Stimulated activated CD4-positive, alpha-beta T cell treated with anti-CD3 and anti-CD28 coated beads, Interleukin-12 subunit alpha, Interleukin-12 subunit beta, amount 100 ng/mL, for 48 hours (primary cell): ENCODE measurements at places on chromosomes 2 and 18.

- DNase-seq, result no peak
These were observed 57.2 kb downstream of the LIPG start for GRCh38 chr18:49618742-49619681.

DNA sequence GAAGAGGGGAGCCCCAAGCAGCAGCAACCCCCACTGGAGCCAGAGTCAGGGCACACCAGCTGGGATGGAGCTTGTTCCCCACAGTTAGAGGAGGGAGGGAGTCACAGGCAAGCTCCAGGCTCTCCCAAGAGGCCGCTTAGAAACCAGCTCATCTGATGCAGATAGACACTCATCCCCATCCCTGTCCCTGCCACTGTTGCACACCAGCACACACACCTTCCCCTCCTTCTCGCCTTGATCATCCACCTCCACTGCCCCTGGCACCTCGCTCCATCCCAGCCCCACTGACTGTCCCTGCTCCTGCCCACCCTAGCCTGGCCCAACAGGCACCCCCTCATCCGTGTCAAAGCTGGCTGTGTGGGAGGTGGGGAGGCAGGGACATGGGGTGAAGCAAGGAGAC lies 1.5 kb upstream of the RUFY4 start:
- no peak for DNase-seq

DNA sequence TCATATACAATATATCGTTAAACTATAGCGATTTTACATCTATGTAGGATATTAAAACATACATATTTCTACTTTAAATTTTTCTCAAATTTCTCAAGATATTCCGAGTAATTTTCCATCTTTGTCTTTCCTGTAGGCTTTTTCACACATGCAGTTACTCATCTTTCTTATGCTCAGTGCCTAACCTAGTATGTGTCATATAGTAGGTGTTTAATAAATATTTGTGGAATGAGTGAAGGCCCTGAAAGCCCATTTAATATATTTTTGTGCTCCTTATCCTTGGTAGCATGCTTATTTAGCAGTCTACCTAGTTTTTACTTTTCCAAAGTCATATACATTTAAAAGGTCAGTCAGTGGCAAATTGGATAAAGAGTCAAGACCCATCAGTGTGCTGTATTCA lies 67.3 kb downstream of the ITGB6 start:
- no peak for DNase-seq

- no peak for DNase-seq
These were observed 61.3 kb downstream of the PMAIP1 start for GRCh38 chr18:59961070-59961469.

GRCh38 chr18:77110400-77110799 lies 22.2 kb downstream of the MBP start:
- DNase-seq, result no peak

DNA sequence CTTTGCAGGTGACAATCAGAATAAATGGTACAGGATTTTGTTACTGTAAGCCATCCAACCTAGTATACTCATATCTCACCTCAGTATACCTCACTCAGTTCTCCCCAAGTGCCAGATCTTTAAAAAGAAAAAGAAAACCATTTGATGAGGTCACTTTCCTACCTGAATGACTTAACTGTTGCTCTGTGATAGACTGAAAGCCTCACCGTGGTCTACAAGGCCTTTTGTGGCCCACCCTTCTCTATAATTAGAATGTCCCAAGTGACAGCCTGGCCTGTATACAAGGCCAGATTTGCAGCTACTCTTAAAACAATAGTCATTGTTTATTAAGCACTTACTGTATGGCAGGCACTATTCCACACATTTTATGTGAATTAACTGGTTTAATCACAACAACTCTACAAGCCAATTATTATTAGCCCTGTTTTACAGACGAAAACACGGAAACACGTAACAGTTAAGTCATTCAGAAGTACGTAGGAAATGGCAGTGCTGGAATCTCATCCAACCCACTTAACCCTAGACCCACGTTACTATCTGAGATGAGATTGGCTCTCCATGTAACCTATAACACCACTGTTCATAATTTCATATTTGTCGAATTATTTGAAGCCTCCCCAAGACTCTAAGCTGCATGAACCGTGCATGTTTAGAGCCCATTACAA lies 28.3 kb downstream of the PKP4 start:
- no peak for DNase-seq

DNA sequence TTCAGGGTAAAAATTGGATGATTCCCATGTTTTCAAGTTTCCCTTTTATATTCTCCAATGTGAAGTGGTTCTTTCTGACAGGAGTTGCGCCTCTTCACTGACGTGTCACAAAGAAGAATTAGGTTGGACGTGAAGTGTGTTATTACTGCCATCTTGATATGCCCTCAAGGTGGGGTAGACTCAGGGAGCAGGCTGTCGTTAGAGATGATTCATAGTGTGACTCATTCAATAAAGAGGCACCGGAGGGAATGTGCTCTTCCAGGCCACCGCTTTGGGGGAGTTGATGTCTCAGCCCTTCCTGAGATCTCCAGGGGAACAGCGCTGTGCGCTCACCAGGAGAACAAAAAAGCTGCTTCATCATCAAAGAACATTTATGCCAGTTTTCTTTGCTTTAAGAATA lies 3.6 kb upstream of the DGKD start:
- DNase-seq, result no peak

DNA sequence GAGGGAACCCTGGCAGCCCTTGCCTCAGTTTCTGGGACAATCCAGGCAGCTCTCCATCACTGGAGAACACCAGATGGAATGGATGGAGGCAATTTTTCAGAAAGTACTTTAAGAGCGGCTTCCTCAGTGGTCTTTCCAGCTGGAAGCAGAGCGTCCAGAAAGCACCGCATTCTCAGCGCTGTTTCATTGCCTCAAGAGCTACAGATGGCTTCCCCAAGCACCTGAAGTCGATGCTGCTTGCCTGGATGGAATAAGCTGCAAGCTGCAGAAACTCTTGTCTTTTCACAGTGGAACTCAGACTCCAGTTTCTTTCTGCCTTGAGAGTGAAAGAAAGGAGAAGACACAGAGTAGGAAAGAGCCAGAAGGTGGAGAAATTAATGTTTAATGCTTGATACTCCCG lies 766.9 kb downstream of the TDRD15 start:
- no peak for DNase-seq

DNA sequence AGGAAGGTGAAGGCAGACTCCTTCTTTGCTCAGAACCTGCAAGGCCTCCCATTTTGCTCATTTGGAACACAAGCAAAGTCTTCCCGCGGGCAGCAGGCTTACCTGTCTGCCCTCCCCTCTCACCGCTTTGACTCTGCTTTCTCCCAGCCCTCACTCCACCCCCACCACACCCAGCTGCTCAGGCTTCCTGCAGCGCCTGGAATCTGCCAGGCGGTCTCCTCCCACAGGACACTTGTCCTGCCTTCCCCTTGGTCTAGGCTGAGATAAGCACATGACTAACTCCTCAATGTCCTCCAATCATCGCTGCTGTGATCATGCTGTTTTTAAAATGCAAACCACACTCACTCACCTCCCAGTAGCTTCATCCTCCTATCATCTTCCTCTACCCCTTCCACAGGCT lies 430.0 kb downstream of the ZNF516 start:
- DNase-seq, result no peak

DNA sequence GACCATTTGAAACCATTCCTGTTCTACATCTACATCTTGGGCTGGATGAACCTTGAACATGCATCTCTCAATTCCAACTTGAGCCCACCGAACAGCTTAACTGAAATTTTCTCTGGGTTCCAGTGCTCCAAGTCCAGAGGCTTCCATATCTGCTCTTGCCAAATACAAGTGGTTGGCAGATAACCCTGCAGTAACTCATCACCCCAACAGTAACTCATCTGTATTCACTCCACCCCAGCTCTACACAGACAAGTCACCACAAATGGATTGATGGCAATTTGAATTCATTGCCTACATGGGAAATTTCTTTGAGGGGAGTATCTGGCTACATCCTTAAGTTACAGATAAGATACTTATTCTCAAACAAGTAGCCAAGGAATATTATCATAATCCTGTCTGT lies 502.4 kb upstream of the TNP1 start:
- DNase-seq, result no peak

DNA sequence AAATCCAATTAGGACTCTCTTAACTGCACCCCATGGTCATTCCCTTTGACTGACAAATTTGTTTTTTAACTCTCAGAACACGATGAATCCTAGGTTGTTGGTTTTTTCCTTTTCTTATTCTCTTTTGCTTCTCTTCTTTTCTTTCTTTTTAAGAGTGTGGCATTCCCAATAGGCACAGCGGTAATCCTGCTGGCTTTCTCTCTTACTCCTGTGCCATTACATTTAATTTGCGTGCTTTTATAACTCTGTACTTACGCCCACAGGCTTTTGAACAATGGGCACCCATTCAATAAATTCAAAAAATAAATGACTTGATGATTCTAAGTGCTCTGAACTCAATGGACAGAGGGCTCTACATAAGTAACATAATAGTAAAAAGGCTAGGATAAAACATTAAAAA lies 189.0 kb upstream of the SMAD7 start:
- no peak for DNase-seq

- DNase-seq, result peak; percentile 61
These were observed 1.1 kb downstream of the HK2 start for GRCh38 chr2:74834792-74835755.

- DNase-seq, result no peak
These were observed 146.4 kb downstream of the FTCDNL1 start for GRCh38 chr2:199704358-199705238.

- DNase-seq, result no peak
These were observed 214.6 kb downstream of the TRIB2 start for GRCh38 chr2:12931186-12931844.

GRCh38 chr18:28743115-28743514 lies 566.2 kb upstream of the CDH2 start:
- no peak for DNase-seq

DNA sequence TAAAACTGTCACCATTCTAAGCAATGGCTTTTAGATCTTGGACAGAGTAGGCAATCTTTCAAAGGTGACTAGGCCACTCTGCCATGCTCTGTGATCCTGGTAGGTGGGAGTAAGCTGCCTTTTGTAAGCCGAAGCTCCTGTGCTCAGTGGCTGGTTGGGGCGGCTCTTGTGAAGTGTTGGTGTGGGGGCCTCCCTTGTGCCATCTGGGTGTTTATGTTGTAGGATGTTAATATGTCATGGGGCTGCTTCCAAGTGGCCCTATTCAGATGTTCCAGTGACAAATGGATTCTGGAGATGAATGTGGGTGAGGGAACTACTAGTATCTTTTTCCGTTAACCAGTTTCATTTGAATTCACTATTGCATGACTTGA lies 116.8 kb upstream of the SPRED2 start:
- DNase-seq, result no peak

DNA sequence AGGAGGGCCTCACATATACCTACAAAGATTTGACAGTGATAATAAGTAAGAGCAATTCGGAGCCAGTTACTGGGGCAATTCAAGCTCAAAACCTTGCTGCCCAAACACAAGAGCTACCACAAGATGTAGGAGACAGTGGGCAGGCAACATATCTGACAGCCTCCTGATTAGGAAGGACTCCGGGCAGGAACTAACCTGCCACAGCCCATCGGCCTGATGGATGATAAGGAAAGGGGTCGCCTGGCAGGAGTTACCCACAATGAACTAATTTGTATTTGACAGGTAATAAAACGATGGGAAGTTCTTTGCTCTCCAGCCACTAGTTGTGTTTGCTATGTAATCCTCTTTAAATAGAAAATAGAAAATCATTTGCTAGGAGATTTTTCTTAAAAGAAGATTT lies 100.2 kb downstream of the ARHGAP15 start:
- no peak for DNase-seq

DNA sequence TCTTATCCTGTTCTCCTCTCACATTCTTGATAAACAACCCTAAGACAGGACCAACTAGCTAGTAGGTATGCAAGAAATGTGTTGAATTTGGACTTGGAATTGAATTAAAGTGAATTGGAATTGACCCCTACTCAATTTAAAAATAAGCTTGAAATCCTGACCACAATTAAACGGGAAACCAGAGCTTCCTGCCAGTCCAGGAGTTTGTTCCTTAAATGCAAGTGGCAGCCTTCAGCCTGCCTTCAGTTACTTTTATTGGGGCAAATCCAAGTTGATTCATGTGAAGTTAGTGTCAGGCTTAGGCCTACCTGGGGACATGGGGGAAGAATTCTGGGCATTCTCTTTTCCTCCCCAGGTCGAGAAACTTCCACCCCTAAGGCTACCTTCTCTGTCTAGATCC lies 457.6 kb downstream of the BCL11A start:
- no peak for DNase-seq

GRCh38 chr2:41414486-41415230 lies 633.2 kb upstream of the PKDCC start:
- DNase-seq, result no peak

DNA sequence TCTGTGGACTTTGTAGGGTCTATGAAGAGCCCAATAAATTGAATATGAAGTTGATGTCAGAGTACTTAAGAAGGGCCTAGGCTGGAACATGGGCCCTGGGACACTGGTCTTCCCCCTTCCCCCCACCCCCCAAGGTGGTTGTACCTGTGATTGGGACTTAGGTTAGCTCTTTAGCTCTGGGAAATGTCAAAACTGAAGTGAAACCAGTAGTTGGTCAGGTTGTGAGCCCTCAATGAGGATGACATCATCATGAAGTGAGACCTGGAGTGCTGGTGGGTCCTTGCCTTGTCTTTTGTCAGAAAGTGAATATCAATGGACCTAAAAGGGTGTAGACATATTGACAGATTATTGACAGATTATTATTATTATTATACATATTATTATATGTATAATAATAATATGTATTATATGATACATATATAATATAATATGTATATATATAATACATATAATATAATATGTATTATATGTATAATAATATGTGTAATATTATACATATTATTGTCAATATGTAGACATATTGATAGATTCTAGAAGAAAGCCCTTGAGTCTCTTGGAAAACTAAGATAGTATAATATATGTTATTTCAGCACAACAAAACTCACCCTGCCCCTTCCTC lies 5.4 kb downstream of the MARS2 start:
- DNase-seq, result no peak

DNA sequence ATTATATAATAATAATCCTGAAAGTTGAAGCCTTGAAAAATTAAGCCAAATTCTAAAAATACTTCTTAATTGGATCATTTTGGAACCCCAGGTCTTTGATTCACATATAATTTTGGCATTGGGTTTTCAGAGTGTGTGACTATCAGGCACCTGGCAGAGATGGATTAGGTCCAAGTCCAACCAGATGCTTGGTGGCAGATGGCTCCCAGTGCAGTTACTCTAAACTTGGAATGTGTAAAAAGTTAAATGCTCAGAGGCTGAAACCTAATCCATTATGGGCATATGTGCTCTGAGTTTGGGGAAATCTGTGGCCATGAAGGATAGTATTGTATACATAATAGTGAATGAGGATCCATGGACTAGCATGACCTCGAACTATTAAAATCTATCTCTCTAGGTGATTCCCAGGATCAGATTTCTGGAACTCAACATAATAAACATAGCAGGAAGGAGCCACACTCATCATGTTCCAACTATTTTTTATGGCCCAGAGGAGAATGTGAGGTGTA lies 333.0 kb downstream of the RPRM start:
- no peak for DNase-seq

DNA sequence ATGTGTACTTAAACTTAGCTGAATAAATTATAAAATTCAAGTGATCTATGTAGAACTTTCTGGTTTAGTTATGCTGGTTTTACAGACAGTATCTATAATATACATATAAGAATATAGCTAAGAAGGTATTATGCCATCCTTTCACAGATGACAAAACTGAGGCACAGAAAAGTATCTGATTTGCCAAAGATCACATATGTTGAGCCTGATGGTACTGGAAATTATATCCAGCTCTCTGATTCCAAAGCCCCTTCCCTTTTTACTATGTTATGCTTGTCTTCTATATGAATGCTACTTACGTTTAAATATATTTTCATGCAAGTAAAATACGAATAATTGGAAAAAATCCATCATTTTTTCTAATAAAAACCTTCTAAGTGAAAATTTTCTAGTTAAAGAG lies 1631.3 kb downstream of the DPP10 start:
- DNase-seq, result no peak
